Retina (tissue), 1 donor: ENCODE measurements at places on chromosomes 1 and 21.
A peak's percentile ranks its signal among the peaks of the same experiment; 100 is the strongest.

DNA sequence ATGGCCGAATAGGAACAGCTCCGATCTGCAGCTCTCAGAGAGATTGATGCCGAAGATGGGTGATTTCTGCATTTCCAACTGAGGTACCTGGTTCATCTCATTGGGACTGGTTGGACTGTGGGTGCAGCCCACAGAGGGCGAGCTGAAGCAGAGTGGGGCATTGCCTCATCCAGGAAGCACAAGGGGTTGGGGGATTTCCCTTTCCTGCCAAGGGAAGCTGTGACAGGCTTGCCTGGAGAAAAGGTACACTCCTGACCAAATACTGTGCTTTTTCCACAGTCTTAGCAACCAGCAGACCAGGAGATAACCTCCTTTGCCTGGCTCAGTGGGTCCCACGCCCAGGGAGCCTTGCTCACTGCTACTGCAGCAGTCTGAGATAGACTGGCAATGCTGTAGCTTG, 66.9 kb downstream of the HSD3B1 start:
- no peak for DNase-seq

GRCh38 chr1:168751195-168751650, 22.2 kb upstream of the DPT start:
- DNase-seq, result peak; percentile 62

DNA sequence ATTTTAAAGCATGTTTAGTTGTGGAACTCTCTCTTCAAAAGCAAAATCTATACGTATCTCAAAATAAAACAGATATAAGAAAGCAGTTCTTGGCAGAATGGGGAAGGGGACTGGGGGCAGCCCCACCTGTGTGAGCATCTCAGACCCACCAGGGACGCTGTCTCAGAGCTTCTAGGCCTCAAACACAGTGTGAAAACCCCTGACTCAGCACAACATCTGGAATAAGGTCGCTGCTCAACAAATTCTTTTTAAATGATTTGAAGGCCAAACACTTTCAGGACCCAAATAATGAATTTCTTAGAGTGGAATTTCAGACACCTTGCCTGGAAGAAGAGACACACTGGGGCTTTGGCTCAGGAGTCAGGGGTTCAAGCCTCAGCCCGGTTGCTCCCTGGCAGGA, 27.1 kb upstream of the GRHL3 start:
- DNase-seq, result no peak

DNA sequence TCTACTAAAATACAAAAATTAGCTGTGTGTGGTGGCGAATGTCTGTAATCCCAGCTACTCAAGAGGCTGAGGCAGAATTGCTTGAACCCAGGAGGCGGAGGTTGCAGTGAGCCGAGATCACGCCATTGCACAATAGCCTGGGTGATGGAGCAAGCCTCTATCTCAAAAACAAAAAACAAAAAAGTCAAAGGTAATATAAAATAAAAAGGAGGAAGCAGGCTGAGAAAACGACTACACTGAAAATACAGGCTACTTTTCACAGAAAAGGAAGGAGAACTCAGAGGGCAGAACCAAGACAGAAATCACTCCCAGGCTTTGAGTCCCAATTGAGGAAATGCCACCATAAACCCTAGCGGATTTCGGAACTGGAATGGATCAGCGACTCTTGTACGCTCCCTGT, 5.9 kb upstream of the A3GALT2 start:
- no peak for DNase-seq

GRCh38 chr1:181846001-181846645, 215.4 kb downstream of the ZNF648 start:
- no peak for DNase-seq
